ENCODE measurements at places on chromosomes 2 and 18.

DNA sequence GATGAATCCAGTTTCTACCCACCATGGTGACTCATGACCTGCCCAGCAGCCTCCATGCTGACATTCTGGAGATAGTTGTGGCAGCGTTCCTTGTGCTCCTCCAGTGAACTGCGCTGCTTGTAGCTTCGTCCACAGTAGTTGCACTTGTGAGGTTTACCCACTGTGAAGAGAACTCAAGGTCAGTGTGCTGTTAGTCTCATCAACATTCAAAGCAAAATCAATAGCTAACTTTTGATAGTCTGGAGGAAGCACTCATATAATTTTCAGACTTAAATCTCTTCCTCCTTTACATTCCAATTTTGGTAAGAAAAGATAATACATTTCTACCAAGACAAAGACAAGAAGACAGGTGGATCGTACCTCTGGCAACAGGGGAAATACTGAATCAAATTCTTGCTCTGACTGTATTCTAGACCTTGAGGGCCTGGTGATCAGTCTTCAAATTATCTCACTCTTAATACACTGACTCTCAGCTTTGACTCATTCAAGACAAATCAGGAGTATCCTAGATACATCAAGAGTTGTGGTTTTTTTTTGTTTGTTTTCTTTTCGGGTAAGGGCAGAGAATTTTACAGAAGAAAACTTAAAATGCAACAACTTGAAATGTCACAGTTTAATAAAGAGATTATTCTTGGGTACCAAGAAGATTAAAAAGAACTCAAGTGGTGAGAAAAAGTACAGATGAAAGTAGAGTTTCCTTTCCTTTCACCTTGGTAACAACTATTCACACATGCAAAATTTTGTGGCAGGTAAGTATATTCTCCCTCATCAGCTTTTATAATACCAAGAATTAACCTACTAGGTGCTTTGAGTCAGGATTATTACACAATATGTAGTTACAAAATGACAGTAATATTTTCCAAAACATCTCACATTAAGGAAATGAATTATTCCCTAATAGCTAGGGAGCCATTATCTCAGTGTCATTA is 129.2 kb downstream of the IKZF2 start:
- DNase-seq: no peak

DNA sequence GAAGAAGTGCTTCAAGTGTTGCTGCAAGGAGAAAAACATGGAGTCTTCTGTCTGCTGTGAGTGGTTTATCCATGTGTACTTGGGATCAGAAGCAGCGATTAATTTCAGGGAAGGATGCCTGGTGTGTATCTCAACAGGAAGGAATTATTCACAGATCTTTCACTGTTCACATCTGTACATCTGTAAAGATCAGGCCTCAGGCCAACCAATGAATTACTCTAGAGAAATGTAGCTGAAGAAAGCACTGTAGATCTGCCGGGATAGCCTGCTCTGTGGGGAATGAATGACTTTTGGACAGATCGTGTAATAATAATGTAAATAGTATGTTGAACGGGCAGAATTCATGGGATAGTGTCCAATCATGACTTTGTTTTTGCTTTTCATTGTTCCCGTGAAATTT is 54.0 kb upstream of the SPP2 start:
- no peak for DNase-seq

GRCh38 chr2:222000326-222000725 is 298.5 kb downstream of the PAX3 start:
- DNase-seq: no peak

- no peak for DNase-seq
Observed at GRCh38 chr2:52181080-52181479, 1149.1 kb upstream of the NRXN1 start.

DNA sequence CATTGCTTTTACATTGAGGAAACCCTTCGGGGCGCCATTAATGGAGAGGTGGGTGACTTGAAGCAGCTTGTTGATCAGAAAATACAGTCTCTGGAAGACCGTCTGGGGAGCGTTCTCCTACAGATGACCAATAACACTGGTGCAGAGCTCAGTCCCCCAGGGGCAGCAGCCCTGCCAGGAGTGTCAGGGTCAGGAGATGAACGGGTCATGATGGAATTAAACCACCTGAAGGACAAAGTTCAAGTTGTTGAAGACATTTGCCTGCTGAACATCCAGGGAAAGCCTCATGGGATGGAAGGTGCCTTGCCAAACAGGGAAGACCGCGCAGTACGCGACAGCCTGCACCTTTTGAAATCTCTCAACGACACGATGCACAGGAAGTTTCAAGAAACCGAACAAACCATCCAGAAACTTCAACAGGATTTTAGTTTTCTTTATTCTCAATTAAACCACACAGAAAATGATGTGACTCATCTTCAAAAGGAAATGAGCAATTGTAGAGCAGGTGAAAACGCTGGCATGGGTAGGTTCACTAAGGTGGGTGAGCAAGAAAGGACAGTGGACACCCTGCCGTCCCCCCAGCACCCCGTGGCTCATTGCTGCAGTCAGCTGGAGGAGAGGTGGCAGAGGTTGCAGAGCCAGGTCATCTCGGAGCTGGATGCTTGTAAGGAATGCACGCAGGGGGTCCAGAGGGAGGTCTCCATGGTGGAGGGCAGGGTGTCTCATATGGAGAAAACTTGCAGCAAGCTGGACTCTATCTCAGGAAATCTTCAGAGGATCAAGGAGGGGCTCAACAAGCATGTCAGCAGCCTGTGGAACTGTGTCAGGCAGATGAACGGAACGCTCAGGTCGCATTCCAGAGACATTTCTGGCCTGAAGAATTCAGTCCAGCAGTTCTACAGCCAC is 45.0 kb downstream of the EMILIN2 start:
- DNase-seq: no peak

GRCh38 chr2:60553495-60554073 is at the start of gene BCL11A:
TSS of gene BCL11A (minus strand) at chr2:60553654. CDS start at chr2:60553270, 384 bp downstream.
- DNase-seq: no peak

DNA sequence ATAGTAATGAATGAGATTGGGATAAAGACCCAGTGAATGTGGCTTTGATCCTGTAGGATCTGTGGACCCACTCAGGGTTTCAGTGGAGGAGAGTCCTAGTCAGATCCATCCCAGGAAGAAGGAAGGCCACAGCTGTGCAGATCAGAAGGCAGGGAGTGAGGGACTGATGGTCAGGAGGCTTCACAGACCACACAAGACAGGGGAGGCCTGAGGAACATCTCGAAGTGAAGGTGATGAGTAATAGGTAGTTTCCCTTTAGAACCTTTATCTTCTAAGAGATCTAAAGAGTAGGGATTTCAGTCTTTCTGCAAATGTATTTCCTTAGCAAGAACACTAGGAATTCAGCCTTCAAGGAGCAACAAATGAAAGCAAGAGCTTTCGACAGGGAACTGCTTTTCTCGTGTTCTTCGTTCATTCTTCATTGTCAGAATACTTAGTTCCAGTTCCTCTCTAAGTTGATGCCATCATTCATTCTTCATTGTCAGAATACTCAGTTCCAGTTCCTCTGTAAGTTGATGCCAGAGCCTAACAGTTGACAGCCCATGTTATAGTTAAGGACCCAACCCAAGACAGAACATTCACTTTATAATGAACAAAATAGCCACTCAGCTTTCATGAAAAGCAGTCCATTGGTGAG is 150.2 kb upstream of the EPAS1 start:
- DNase-seq: no peak

GRCh38 chr2:43438342-43438741 is 157.5 kb downstream of the THADA start:
- DNase-seq: no peak

GRCh38 chr18:59940068-59940467 is 40.3 kb downstream of the PMAIP1 start:
- DNase-seq: no peak

DNA sequence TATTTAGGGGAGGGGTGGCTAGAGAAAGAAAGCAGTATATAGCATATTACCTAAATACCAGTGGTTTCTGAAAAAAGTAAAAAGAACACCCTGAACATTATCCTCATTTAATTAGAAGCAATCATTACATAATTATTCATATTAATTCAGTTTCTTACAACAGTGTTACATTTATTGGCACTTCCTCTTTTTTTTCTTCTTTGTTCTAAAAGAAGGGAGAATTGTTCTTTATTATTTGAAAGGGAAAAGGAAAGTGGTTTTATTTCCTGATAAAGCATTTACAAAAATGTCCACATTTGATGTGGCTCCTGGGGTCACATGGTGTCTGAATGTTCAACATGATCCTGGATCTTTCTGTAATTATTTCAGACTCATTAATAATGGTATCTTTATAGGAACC is 254.9 kb upstream of the ZEB2 start:
- no peak for DNase-seq

DNA sequence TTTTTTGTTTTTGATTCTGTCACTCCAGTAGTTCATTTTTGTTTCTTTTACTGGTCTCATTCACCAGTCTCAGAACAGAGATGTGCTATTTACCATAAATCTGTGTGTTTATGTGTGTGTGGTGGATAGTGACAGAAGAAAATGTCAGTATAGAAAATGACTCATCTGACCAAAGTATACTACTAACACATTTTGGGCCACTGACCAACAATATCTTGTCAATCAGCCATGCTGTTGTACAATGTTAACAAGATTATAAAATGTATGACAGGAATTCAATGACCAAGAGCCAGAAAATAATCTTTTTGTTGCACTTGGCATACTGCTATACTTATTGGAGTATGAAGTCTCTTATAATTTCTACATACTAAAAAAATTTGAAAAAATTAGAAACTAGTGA is 1081.4 kb upstream of the NRXN1 start:
- DNase-seq: no peak

DNA sequence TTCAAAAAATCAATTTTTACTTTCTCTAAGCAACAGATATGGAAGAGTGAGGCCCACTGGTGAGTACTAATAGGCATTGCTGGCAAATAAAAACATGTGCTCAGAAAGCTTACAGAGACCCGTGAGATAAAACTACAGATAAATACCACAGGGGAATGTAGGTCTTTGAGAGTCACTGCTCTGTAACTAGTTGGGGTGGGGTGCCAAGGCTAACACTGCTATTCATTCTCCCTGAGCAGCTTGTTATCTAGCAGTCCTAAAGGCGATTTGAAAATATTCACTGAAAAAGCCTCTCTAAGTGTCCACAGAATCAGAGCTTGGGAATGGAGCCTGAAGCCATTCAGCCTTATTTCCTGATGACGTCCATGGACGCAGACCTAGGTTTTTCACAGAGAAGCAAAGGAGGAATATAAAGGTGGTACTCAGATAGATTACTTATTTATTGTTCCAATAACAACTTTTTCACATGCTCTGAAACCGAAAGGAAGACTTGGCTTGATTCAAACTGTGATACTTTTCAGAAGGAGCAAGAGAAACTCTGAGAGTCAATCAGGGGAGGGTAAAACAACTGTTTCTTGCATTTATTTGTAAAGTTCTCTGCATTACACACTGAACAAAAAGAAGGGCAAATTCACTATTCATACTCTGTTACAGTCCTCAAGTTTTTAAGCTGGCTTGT is 188.4 kb downstream of the PPP1R1C start:
- DNase-seq: no peak

DNA sequence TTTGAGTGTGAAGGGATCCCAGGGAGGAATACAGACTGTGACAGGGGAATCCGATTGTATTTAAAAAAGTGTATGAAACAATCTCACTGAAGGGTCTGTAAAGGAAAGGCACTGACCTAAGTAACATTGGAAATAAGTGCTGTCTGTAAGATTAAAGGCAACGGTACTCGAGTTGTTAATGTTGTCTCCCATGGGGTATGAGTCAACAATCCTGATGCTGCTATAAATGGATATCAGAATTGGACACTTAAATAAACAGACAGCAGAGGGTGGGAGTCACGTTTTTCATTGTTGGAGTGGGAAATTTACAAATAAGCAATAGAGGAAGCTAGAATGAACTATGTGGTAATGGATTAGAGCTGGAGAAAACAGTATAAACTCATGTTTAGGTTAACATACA is 452.4 kb upstream of the RGPD4 start:
- no peak for DNase-seq

GRCh38 chr2:134479696-134480330 is 225.9 kb downstream of the MGAT5 start:
- DNase-seq: no peak

- no peak for DNase-seq
Observed at GRCh38 chr18:54100466-54100865, 124.0 kb downstream of the MBD2 start.

DNA sequence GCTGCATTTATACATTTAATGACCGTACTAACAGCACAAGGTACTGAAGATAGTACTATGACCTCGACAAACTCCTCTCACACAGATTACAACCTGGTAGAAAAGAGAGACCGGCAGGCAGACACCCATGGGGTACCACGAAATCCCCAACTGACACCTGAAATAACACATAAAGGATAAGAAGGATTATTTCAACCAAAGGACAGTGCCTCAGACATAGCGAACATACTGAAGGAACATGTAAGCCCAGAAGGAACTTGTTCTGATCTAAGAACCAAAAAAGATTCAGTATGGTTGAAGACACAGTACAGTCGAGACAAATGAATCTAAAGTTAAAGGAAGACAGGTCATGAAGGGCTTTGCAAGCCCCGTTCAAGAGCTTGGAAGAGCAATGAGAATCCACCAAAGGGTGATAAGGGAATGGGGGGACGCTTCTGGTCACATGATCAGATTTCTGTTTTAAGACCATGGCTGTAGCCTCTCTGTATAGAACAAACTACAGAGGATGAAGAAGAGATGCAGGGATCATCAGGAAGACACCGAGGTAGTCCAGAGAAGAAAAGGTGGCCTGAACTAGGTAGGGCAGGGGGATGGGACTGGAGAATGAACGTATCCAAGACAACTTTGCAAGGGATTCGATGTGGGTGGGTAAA is 902 bp downstream of the MCFD2 start:
- no peak for DNase-seq

DNA sequence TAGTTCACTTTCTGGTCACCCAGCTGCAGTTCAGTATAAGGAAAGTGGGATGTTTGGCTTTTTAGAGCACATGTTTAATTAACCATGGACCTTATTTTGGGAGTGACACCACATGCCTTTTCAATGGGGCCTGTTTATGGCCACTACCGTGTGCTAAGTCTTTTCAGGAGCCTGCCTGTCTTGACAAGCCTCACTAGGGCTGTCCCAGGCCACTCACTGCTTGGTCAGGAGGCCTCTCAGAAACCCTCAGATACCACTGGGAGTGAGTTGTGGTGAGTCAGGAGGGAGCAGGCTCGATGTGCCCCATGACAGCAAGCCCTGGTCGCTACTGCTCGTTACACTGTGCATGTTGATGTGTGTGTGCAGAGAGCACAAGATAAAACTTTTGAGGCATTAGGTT is 123.0 kb downstream of the MAP4K4 start:
- no peak for DNase-seq

DNA sequence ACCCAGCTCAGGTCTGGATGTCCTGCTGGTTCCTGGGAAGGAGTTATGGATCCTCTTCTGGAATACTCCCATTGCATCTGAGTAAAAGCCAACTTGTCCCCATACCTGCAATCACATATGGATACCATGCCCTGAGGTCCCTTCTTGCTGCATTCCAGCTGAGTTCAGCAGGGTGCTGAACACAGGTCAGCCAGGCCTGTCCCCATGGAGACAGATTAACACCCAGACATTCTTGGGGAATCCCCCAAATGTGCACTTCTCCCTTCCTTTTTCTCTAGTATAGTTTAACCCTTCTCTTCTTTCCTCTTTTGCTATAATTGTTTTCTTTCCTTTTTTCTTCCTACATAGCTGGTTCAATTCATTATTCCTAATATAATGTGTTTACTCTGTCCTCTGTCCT is 799.6 kb upstream of the HS6ST1 start:
- DNase-seq: no peak
